ENCODE measurements at places on chromosomes 7 and 10.

DNA sequence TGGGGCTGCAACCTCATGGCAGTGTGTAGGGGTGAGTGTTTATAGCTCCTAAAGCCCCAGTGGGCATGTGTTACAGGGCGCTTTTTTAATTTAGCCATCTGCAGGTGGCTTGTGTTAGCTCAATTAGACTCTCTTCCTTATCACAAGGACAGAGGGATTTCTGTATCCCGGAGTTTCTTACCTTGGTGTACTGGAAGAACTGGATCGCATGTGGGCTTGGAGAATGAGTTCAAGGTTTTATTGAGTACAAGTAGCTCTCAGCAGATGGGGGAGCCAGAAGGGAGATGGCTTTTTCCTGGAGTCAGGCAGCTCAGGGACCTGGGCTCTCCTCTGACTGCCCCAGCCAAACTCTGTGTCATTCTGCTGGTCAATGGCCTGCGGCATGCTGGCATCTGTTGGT, 153.5 kb upstream of the C7orf33 start:
- no peak for DNase-seq

DNA sequence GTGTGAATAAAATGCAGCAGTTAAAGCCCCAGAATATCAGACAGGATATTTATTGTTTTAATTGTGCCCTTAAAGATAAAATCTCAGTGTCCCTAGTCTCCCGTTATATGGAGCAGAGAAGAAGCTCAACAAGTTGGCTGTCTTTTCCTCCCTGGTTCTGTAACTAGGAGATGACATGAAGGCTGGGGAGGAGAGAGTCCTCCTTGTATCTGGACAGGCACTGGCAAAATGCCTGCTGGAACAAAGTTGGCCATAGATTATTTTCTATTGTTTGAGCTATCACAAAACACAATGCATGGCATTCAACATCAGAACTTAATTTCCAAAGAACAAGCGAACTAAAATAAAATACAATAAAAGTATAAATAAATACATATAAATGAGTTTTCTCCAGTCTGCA, 694.9 kb upstream of the KCND2 start:
- DNase-seq: no peak

DNA sequence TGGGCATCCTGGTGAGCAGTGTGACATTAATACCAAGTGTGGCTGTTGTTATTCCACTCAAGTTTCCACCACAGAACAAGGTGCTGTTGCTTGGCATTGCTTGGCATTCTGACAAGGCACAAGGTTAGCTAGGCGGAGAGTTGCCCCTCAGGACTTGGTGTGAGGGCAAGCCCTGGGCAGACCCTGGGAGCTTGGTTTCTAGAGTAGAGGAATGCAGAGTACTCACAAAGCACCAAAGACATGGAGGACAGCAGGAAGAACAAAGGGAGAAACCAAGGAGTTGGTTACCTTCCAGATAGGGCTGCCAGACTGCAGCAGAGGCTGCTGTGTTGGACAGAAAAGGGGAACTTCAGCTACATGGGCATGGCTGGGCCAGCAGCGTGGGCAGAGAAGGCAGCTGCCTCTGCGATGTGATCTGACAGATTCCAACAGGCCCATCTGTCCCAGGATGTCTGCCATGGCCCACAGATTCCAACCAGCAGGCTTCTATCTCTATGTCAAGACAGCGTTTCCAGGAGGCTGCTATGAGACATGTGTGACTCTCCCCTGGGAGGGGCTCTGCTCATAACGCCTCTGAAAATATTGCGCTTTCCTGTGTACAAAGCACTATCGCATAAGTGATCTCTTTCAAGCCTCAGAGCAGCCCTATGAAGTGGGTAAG, 1.8 kb downstream of the GOLGA7B start:
- no peak for DNase-seq

- no peak for DNase-seq
Measured at GRCh38 chr7:151616443-151617213, 96.9 kb upstream of the RHEB start.

GRCh38 chr10:29751240-29751639, 116.5 kb upstream of the SVIL start:
- no peak for DNase-seq

GRCh38 chr7:128410451-128410753, 620 bp upstream of the IMPDH1 start:
- DNase-seq: no peak

GRCh38 chr7:148155826-148156225, 434.7 kb upstream of the C7orf33 start:
- peak; percentile 4 for DNase-seq

DNA sequence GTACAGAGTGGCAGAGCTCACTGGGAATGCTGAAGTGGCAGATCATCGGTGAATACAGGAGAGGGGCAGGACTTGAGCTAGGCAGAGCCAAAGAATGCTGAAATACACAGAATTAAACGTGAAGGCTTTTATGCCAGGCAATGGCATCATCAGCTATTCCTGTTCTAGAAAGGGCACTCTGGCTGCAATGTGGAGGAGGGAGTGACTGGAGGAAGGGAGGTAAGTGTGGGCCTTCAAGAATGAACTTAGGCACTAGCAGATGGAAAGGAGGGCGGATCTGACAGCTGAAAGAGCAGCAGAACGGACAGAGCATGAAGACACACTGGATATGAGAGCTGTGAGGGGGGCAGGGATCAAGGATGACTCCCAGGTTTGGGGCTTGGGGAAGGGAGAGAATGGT, 12.0 kb upstream of the TM9SF3 start:
- no peak for DNase-seq

- no peak for DNase-seq
Measured at GRCh38 chr10:109996225-109996624, 11.6 kb upstream of the ADD3 start.

DNA sequence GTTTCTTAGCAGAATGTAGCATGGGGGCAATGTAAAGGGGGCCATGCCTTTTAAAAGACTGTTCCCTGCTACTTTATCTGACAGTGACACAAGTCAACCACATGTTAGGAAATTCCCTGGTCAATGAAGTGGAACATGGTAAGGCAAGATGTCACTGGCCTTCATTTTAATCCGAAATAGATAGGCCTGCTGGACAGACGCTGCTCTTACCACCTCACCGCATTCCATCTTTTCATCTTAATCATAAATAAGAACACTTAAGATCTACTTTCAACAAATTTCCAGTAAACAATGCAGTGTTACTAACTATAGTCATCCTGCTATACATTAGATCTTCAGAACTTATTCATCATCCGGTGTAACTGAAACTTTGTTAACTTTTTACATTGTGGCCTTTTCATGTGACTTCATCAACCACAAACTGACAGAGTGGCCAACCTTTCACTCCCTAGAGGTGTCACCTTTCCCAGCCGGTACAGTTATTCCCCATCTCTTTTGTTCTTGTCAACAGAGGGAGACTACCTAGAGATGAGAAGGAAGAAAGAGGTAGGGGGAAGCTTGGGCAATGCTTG, 15.6 kb downstream of the ASB4 start:
- DNase-seq: peak; percentile 58

GRCh38 chr10:76209135-76209534, 777.7 kb downstream of the LRMDA start:
- no peak for DNase-seq

GRCh38 chr10:48806342-48806741, 121.7 kb downstream of the WDFY4 start:
- no peak for DNase-seq

GRCh38 chr10:79066411-79067240, 2.1 kb upstream of the ZMIZ1 start:
- DNase-seq: no peak

- no peak for DNase-seq
Measured at GRCh38 chr7:45646207-45646821, 72.1 kb downstream of the ADCY1 start.

- DNase-seq: no peak
Measured at GRCh38 chr10:46026106-46026505, 4.3 kb downstream of the NCOA4 start.

DNA sequence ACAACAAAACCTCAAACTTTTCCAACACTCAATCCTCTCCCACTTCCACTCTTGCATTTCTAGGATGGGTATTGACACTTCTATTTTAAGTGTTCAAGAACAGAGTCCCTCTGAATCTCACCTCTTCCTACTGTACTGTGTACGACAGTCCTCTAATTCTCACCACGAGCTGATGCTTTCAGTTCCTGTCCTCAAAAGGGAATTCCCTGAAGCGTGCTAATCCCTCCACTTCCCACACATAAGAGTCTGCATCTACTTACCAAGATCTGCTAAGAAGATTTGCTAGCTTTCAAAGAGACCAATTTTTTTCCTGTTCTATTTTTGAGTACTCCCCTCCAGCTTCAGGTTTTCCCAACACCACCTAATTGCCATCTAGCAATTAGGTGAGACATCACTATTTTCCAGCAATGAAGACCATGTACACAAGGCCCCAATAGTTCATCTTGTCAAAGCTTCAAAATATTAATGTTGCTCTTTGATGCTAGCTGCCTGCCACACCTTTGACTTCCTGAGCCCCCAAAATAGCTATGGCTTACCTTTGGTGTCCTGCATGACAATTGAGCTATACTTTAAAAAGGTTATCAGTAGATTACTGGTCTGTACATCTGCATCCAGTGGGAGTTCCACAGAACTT, 54.4 kb downstream of the ARMH3 start:
- no peak for DNase-seq

DNA sequence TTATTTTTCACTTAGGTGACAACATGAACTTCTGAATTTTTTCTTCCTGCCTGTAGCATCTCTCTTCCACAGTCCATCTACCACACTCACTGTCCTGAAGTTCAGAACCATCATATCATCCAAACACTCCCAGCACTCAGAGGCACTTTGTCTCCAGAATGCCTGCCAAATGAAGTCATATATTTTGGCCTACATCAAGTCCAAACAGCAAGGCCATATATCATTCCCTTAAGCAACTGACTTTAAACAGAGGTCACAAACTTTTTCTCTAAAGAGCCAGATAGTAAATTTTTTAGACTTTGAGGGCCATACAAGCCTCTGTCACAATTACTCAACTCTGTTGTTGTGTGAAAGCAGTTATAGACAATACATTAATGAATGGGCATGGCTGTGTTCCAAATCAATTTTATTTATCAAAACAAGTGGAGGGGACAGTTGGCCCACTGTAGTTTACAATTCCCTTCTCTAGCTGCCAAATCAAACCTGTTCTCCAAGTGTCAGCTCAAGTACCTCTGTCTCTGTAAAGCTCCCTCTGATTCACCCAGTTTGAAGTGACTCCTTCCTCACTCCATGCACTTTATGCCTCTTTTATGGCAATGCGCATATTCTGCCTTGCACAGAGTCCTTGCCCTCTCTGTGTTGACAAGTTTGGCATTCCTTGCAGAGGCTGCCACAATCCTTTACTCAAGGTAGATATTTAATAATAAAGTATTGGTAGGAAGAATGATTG, 305.7 kb downstream of the FZD1 start:
- DNase-seq: no peak
